Epithelial cell of esophagus (primary cell): ENCODE measurements at places on chromosomes 2 and 18.

DNA sequence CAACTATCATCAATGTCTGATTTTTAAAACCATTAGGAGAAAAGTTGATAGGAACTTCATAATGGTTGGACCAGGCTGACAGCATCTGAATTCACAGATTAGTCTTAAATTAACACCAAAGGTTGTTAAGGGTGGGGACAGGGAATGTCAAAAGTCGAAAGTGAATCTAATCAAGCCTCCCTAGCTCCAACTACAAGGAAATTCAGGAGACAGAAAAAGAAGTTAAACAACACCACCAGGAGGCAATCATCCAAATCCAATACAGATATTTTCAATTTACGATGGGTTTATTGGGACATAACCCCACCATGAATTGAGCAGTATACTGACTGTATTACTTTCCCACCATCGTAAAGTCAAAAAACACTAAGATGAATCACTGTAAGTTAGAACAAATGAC is 32.8 kb downstream of the ATF2 start:
- no peak for DNase-seq

- no peak for DNase-seq
Measured at GRCh38 chr2:9140645-9141044, 66.0 kb upstream of the ASAP2 start.

DNA sequence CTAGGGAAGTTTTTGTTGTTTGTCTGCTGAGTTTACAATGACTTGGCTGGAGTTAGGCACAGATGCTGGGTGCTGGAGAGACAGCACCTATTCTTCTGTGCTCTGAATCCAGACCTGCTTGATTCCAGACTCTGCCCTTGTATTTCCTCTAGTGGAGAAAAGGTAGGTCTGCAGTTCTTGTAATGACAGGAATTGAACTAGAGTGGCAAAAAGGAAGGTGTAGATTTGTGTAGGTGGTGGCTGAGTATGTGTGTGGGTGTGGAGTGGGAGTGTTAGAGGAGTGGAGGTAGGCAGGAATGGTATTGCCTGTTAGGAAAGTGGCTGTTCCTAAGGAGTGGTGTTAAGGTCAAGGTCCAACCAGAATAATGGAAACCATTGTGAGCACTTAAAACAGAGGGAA is 71.9 kb upstream of the LYPD6 start:
- peak; percentile 27 for DNase-seq

DNA sequence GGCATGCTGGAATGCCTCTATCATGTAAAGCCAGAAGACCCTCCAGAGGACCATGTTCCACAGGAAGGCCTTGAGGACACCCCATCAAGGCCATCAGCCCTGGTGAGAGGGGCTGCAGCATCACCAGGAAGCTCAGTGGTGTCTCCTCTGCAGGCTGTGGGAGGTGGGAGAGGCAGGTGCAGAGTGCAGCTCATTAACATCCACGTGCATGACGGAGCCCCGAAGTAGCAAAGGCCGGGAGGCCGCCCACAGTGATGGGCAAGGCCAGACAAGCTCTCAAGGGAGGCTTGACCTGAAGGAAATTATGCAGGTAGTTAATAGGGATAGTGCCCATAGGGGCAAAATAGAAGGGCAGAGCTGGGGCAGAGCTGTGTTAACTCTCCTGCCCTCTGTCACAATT is 30.3 kb upstream of the SMCHD1 start:
- DNase-seq: no peak

GRCh38 chr2:223260681-223261080 is 208.7 kb downstream of the KCNE4 start:
- DNase-seq: peak; percentile 74

GRCh38 chr2:22520369-22521288 is 864.4 kb upstream of the KLHL29 start:
- no peak for DNase-seq

- peak; percentile 33 for DNase-seq
Measured at GRCh38 chr18:47754311-47755101, 176.0 kb downstream of the SMAD2 start.

DNA sequence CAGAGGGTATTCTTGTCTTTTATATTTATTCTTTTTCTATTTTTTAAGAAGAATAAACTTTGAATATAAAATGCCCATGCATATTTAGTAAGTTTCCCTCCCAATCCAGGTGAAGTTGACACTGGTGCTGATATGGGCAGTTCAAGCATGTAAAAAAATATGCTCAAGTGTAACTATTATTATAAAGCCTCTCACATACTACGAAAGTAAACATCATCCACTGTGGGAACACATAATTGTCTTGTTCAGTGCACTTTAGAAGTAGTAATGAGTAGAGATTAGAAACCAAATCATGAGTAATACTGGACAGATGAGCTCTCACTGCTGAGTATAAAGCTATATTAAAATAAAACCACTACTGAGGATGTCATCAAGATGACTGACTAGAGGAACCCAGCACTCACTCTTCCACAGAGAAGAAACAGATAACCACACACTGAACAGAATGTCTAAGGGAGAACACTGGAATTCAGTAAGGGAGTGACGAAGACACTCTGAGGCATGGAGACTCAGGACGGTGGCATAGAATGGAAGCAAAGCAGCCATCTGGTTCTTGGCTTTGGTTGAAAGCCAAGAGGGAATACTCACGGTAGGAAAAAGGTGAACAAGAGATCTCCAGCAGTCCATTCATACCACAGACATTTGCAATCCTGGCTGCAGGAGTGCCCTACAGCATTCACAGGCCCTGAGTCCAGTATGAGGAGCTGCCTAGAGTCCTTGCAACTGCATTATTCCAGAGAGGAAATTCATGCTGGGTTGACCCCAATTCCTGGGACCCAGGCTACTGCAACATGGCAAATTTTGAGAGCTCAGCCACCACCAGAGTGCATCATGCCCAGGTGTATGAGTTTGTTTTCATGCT is 9.5 kb upstream of the FAM110C start:
- DNase-seq: no peak

DNA sequence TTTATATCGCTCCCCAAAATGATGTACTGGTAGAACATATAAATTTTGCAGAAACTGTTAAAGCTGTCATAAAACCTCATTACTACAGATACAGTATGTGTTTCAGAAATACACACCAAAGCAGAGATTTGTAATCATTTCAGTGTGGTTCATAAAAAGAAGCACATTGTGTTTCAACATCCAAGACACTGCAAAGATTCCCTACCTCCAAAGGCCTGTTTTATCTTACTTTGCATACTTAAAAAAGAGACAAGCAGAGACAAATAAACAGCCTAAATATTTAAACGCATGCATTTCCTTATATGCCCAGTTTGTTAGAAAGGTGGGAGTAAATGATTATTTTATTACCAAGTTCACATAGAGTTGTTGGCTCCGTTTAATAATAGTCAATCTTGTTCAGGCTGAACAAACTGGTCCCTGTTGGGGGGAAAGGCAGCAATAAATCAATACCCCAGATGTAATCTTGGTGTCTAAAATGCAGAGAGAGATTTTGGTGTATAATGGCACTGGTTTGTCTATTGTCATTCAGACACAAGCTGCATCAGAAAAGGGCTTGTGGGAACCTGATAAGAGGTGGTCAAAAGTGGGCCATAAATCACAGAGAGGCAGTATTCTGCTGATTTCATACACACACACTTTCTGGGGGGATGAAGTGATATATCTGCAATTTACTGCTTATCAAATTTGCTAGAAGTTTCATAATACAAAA is 321.4 kb upstream of the ETAA1 start:
- no peak for DNase-seq

DNA sequence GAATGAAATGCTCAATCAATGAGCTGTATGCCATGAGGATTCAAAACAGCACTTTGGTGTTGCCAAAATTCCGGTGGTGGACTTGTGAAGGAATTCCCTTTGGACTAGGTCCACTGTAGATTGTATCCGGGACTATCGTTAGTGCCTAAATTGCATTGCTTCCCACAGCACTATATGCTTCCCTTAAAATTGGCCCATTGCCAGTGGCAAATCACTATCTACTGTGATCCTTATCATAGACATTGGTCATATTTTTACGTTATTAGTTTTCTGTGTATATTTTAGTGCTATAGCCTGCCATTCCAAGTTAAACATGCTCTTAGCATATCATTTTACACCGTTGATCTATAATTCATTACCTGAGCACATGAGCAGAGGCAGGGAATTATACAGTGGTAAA is 1.7 kb downstream of the PJVK start:
- no peak for DNase-seq

DNA sequence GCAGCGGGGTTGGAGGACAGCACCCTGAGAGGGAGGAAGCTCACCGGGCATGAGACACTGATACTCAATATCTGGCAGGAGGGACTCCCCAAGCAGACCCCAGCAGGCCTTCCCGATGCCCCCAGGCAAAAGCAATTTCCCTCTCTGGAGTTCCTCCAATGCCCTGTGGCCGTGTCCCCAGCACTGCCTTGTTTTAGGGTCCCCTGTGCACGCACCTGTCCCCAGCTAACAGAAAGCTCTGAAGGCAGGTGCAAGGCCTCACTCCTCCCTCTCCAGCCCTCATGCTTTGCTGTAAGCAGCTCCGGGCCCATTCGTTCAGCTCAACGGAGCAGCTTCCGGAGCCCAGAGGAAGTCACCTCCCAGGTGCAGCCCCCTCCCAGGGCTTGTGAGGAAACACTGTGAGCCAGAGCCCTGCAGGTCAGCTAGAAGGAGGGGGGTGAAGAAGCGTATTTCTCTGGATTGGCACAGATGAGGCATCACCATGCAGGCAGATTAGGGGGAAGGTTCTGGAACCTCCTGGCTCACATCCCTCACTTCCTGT is 50.3 kb upstream of the ID2 start:
- DNase-seq: no peak

DNA sequence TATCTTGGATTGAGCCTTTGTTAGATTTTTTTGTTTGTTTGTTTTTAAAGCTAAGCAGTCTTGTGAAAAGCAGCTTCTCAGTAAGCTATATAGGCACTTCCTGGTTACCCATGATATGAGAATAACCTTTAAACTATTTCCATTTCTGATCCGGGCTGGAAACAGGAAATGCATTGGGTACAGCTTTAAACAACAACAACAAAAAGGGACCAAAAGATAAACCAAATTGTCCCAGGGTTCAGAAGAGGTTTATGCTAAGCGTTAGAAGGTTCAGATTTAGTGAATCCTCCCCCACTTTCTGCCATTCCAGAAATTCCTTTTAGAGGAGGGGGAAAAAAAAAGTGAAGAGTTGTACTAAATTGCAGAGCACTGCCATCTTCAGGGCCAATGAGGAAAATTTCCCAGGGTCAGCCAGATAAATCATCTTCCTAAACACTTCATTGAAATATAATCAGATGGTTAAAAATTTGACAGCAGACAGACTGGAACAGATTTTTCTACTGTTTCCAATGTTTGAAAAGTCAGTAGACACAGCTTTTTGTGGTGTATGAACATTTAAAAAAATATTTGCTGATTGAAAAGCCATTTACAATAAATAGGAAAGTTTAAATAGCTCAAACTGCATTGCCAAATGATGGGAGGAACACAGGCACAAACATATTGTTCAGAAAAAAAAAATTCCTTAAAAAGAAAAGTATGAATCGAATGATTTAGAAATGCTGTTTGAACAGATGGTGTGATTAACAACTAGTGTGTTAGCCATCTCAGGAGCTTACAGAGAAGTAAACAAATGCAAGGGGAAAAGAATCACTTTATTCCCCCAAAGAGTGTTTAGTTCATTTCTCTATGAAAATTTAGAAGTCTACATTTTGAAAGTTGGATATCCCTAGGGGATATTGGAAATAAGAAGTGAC is 189.9 kb upstream of the TANK start:
- peak; percentile 67 for DNase-seq

GRCh38 chr2:56587456-56587855 is 403.7 kb downstream of the CCDC85A start:
- no peak for DNase-seq

DNA sequence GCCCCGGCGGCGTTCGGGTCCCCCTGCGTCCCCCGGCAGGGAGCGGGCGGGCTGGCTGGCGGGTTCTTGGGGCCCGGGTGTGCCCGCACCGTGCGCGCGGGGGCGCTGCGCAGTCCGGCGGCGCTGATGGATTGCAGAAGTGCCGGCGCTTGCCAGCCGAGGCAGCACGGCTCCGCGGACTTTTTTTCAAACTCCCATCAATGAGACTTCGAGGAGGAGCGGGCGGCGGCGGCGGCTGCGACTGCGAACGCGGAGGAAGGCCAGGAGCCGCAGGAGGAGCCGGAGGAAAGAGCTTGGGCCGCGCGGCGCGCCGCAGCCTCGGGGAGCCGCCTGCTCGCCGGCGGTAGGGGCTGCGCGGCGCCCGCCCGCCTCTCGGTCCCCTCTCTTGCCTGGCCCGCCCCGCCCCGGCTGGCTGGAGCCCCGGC is at the start of gene GLI2:
Gene GLI2, plus strand, starts transcription at position 123 of the 425 bp plus-strand sequence. CDS start 61,453 bp downstream, outside the sequence.
- peak; percentile 82 for DNase-seq

- DNase-seq: no peak
Measured at GRCh38 chr2:137670111-137670510, 294.2 kb upstream of the HNMT start.

GRCh38 chr2:226520723-226521122 is 278.9 kb downstream of the IRS1 start:
- DNase-seq: no peak

DNA sequence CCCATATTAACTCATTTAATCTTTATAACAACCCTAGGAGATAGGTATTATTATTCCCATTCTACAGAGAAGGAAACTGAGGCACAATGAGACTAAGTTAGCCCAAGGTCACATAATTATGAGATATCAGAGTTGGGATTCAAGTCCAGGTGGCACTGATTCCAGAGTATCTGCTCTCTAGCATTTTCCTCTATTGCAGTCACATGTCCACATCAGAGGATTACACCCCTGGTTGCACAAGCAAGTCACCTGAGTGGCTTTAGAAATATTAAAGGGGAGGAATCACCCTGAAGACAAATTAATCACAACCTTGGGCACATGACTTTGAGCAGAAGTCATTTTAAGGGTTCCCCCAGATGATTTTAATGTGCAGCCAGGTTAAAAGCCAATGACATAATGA is 23.8 kb downstream of the SRD5A2 start:
- DNase-seq: no peak

- DNase-seq: peak; percentile 81
Measured at GRCh38 chr2:237895544-237896506, 36.4 kb downstream of the RAMP1 start.

DNA sequence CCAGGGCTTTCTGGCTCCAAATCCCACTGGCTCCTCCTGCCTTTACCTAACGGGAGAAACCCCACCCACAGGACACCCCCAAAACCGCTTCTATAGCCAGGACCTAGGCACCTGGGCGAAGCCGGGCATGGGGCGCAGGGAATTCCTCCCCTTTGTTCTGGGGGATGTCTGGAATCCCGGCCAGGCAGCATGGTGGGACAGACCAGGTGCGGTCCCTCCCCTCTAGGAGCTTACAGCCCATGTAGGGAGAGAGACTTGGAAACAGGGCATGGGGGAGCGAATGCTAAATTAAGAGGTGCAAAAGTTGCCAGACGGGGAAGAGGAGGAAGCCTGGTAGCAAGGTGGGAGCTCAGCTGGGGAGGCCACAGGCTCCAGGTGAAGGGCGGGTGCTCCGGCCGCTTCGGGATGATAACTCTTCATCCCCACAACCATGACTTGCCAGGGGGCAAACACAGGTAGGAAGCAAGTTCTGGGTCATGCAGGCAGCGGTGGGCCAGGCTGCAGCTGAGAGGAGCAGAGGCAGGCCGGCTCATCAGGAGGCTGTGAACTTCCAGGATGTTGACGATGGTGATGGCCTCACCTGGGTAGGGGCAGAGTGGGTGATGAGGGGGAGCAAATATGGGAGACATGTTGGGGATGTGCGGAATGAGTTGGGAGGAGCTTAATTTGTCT is 1.3 kb downstream of the TMEM37 start:
- no peak for DNase-seq
